ENCODE measurements at places on chromosomes 11 and 22.

DNA sequence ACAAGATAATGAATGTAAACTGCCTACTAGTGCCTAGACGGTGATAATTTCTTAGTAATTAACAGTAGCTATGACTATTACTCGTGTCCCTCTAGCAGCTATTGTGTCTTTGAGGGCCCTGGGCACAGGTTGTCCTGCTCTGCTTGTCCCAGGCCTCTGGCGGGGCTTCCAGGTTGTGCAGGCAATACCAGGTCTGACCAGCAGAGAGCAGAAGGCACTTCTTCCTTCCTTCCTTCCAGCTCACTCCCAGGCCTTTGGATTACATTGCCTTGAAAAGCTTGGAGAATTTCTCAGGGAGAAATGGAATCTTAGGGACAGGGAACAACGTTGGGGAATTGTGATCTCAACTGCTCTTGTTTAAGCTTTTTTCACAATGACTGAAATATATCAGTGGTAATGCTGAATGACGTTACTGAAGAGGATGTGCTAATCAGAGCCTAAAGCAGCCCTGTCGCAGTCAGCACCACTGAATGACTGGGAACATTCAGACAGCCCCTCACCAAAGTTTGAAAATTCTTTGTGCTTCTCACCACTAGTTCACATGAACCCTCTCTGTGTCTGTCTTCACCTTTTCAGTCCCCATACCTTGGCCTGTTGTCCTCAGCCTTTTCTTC, 8.4 kb upstream of the CCKBR start:
- ATAC-seq: peak; percentile 87

GRCh38 chr11:76795290-76795935, 12.3 kb downstream of the TSKU start:
- no peak for ATAC-seq

- peak; percentile 27 for ATAC-seq
These were observed 12.1 kb downstream of the CPSF7 start for GRCh38 chr11:61417670-61418069.

DNA sequence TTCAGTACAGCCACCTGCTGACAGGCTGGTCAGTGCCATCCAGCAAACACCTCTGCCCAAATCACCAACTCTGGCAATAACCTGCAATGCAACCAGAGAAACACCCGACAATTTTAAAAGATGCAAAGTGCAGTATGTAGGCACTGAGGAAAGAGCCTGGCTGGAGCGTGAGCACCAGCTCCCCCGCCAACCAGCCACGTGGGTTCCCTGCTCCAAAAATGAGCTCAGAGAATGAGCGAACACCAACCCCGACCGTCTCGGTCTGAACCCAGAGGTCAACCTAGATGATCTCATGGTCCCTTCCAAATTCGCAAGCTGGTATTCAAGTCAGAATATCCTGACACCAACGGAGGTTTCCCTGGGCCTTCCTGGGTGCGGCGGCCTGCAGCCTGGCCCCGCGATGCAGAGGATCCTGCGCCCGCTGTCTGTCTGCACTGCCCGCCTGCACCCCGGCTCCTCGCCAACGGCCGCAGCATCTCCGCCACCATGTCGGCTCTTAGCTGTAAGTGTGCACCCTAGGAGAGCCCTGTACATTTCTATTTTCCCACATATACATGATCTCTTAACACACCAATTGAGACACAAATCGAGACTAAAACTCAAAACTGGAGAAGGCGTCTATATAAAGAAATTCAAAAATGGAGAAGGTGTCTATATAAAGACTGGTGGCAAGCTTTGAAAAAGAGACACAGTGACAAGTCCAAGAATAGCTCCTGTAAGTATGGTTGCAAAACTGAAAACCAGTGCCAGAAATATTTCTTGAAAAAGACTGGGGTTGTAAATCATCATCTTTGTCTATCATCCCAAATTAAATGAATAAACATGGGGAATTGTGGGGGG, 22.8 kb downstream of the TMEM184B start:
- ATAC-seq: no peak

DNA sequence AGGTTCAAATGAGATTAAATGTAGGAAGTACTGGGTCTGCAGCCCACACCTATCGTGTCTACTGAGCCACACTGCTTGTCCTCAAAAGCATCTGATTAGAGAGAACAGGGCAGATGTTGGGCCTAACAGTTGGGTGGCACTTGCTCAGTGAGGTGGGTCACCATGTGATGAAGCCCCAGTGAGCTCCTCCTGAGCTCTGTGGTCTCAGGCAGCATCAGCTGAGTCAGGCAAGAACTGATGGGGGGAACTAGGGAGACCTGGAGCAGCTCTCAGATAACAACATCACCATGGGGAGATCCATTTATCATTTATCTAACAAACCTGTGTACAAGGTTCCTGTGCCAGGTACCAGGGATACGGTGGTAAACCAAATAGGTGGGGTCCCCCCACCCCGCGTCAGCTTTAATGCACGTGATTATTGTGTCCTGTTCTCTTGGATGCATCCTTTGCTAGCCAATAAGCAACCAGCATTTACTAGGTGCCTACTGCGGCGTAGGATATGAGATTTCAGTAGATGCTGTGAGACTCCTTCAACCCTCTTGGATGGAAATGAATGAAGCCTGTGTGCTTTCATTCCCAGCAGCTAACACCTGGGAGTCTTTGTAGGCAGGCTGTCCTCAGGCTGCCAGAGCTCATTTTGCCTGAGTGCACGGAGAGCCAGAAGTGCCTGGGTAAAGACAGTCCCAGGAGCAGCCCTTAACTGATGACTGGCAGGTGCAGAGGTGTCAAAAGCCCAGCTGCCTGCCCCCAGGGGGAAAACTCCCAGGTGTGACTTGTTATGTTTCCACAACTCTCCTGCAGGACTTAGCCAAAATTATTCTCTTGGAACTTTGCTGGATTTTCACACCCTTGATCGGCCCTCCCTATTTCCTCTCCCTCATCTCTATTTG, 73.6 kb upstream of the NARS2 start:
- no peak for ATAC-seq

- ATAC-seq: peak; percentile 84
These were observed 98.0 kb upstream of the ASPHD2 start for GRCh38 chr22:26330971-26331625.

DNA sequence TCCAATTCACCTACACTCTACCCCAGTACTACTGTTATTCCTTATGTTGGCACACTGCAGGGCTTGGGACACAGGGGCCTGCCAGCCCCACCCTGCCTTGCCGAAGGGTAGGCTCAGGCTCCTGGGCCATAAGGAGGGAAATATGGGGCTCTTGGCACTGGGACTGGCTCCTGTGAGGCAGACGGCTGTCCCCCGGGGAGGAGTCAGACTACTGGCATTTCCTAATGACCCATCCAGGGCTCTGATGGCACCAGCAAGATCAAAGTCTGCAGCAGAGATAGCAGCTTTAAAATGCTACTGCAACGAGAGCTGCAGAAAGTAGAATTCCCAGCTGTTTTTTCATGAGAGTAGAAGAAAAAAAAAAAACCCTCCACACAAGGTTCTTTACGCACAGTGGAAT, 42.2 kb upstream of the CYP2D6 start:
- ATAC-seq: no peak

GRCh38 chr11:95335989-95336388, 105.0 kb upstream of the SESN3 start:
- no peak for ATAC-seq

GRCh38 chr11:117597071-117597470, 199.9 kb downstream of the DSCAML1 start:
- no peak for ATAC-seq

GRCh38 chr22:19997561-19998231, 18.9 kb downstream of the ARVCF start:
- ATAC-seq: no peak

- ATAC-seq: no peak
These were observed 15.5 kb downstream of the C11orf91 start for GRCh38 chr11:33685082-33685481.

- ATAC-seq: no peak
These were observed 86.8 kb downstream of the KCNQ1OT1 start for GRCh38 chr11:2612884-2613571.

- peak; percentile 38 for ATAC-seq
These were observed 295.5 kb downstream of the ETS1 start for GRCh38 chr11:128291835-128292234.

GRCh38 chr11:124791626-124792341, 8.4 kb downstream of the MSANTD2 start:
- ATAC-seq: no peak

DNA sequence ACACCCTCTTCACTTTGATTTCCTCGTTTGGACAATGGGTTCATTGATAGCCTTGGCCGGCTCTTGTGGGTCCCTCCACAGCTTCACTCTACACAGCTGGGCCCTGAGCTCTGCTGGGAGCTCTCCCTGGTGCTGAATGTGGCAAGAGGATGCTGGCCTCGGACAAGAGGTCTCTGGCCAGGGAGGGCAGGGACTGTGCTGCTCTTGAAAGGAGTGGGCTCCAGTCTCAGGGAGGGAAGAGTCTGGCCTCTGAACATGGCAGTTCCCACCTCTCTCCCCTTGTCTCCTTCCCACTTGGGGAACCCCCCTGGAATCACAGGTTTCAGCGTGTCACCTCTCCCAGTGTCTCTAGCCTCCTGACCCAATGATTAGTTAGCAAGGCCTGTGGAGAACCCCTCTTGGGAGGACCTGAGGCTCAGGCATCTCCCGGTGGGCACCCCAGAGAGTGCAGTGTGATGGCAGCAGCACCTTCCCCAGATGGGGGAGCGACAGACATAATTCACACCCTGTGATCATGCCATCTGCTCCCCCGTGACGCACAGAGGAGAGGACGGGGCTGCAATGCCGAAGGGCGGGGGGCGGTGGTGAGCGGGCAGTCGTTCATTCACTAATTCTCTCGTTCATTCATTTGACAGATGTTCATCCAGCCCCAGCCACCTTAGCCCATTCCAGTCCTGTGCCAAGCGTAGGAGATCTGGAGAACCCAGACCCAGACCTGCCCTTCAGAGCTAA, 2.8 kb upstream of the CABP7 start:
- peak; percentile 45 for ATAC-seq

- peak; percentile 40 for ATAC-seq
These were observed 12.4 kb downstream of the CRELD2 start for GRCh38 chr22:49930596-49931412.

DNA sequence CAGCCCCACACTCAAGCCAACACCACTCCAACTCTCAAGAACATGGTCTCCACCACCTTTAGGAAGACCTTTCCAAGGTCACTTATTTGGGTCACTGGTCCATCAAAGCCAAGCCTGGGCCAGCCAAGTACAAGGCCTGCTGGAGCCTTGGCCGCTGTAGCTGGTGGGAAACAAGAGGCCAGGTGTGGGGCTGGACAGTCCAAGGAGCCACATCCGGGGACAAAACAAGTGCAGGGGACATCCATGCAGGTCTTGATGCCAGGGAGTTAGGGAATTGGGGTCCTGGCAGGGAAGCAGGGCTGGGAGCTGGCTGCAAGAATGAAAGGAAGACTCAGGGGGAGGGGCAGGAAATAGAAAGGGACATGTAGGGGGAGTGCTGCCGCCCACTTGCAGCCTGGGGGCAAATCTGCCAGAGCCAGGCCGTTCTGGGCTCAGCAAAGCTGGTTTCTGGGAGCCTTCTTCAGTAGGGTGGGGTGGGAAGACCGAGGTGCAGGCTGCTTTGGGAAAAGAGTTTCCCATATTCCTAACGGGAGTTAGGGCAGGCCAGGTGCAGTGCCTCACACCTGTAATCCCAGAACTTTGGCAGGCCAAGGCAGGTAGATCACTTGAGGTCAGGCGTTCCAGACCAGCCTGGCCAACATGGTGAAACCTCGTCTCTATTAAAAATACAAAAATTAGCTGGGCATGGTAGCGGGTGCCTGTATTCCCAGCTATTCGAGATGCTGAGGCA, 69.5 kb upstream of the ATXN10 start:
- no peak for ATAC-seq

DNA sequence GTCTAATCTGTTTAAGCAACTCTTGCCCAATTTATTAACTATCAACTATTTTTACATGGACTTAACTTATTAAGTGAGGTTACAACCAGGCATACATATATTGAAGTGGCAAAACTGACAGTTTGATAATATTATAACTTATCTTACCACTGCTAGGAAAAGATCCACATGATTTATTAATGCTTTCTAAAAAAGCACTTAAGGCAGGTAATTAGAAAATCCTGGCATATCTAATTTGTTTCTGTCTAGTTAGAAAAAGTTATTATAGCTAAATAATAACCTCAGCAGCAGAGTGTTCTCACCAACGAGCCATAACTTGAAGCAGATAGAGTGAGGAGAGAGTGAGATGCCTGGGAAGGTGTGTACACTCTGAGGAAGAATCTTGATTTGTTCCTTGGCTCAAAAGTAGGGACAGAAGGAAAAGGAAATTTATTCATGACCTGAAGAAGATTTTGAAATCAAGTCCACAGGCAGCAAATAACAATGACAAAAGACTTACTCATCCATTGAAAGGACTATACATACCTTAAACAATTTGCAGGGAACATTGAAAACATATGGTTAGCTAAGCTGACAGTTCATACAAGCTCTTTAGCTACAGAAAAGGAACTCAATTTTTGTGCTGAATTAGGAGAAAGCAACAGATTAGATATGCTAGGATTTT, 7.1 kb upstream of the MUC15 start:
- peak; percentile 51 for ATAC-seq

- ATAC-seq: no peak
These were observed 709 bp upstream of the KCNE3 start for GRCh38 chr11:74468058-74468457.

GRCh38 chr22:38180841-38181452, 683 bp downstream of the PLA2G6 start:
- peak; percentile 70 for ATAC-seq

- no peak for ATAC-seq
These were observed 1134.8 kb downstream of the BRD1 start for GRCh38 chr22:48692734-48693376.

DNA sequence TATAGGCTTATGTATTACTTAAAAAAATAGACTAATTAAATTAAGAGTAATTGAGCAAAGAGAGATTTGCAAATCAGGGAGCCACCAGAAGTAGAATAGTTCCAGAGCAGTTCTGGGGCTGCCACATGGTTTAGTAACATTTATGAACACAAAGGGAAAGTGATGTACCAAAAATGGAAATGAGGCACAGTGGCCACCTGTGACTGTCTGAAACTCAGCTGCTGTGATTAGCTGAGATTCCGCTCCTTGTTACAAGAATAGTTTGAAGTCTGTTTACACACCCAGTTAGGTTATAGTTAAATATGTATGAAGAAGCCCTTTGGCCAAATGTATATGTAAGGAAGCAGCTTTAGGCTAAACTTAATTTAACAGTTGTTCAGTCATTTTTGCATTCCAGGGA, 901.5 kb upstream of the CHORDC1 start:
- ATAC-seq: no peak

DNA sequence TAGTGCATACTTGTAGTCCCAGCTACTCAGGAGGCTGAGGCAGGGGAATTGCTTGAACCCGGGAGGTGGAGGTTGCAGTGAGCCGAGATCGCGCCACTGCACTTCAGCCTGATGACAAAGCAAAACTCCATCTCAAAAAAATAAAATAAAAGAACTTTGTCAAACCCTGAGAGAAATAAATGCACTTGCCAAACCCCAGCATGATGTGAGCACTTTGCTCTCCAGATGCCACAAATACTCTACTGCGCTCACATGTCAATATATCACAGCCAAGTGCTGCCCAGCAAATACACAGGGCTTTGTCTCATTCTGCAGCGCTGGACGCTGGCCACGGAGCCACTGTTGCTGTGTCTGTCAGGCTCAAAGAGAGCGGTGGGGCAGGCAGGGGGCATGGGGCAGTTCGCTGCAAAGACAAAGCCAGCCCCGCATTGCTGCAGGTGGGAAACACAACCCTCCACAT, 45.1 kb downstream of the AHNAK start:
- no peak for ATAC-seq

Data from esophagus mucosa (tissue), 1 donor.